ENCODE measurements at places on chromosomes 2 and 18.

GRCh38 chr2:72138011-72138881, 9.4 kb downstream of the CYP26B1 start:
- no peak for DNase-seq

- no peak for DNase-seq
These were observed 4.3 kb downstream of the SLC39A6 start for GRCh38 chr18:36124841-36125240.

GRCh38 chr2:183244300-183244844, 120.1 kb downstream of the NUP35 start:
- no peak for DNase-seq

GRCh38 chr2:197620133-197620532, 55.3 kb downstream of the RFTN2 start:
- DNase-seq, result no peak

- DNase-seq, result no peak
These were observed 33.6 kb upstream of the RND3 start for GRCh38 chr2:150520887-150521664.

DNA sequence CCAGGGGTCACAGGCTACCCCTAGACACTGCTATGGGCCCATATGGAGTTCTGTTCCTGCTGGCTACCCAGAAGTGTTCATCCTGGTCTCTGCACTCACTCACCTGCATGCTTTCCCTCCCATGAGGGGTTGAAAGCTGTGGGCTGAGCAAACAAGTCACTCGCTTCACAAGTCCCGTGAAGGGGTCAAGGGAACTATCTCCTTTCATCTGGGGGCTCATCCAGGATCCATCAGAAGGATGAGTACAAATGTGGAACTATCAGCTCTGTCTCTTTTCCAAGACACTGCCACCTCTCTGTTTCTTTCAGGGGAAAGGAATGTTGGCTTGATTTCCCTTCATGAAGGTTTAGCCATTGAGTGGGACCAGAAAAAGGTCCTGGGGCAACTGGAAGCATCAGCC, 21.7 kb downstream of the SULT1C4 start:
- DNase-seq, result no peak

- DNase-seq, result no peak
These were observed 279.2 kb downstream of the CTNNA2 start for GRCh38 chr2:79792090-79792489.

DNA sequence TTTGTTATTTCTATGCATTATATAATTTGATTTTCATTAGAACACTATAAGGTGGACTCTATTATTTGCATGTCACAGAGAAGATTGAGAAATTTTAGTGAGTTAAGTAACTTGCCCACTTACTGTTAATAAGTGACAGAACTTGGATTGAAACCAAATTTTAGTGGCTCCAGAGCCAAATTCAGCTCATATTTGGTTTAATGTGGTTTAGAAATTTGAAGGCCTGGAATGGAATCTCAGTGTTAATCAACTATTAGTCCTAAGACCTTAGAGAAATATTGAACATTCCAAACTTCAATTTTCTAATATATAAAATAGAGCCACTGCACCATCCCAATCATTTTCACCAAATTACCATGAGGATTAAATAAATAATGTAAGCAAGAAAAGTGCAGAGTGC, 281.6 kb downstream of the ZNF385B start:
- DNase-seq, result no peak

DNA sequence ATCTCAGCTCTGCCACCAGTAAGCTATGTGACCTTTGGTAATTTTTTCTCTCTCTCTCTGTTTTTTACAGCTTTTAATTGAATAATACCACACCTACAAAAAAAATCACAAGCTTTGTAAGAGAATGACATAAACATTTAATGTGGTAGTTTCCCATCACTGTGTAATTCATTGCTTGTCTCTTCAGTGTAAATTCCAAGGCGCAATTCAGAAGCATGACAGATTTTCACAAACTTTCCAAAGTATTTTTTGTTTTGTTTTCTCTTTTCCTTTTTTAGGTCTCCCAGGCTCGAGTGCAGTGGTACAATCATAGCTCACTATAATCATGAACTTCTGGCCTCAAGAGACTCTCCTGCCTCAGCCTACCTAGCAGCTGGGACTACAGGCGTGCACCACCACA, 25.0 kb upstream of the PPM1B start:
- no peak for DNase-seq

- DNase-seq, result no peak
These were observed 100.1 kb upstream of the CERS6 start for GRCh38 chr2:168355779-168356476.

DNA sequence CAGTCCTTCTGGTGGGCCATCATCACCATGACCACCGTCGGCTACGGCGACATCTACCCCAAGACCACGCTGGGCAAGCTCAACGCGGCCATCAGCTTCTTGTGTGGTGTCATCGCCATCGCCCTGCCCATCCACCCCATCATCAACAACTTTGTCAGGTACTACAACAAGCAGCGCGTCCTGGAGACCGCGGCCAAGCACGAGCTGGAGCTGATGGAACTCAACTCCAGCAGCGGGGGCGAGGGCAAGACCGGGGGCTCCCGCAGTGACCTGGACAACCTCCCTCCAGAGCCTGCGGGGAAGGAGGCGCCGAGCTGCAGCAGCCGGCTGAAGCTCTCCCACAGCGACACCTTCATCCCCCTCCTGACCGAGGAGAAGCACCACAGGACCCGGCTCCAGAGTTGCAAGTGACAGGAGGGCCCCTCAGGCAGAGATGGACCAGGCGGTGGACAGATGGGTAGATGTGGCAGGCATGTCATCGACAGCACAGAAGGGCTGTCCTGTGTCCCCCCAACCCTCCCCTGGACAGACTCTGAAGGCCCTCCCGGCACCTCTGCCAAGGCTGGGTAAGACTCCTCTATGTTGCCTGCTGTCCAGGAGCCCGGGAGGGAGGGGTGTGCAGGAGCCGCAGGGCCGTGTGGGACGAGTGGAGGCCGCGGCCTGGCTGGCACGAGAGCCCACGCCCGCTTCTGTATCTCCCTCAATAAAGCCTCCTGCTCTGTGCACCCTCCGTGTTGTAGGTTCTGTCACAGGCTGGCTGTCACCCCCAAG, 2.0 kb downstream of the KCNF1 start:
- DNase-seq, result no peak

DNA sequence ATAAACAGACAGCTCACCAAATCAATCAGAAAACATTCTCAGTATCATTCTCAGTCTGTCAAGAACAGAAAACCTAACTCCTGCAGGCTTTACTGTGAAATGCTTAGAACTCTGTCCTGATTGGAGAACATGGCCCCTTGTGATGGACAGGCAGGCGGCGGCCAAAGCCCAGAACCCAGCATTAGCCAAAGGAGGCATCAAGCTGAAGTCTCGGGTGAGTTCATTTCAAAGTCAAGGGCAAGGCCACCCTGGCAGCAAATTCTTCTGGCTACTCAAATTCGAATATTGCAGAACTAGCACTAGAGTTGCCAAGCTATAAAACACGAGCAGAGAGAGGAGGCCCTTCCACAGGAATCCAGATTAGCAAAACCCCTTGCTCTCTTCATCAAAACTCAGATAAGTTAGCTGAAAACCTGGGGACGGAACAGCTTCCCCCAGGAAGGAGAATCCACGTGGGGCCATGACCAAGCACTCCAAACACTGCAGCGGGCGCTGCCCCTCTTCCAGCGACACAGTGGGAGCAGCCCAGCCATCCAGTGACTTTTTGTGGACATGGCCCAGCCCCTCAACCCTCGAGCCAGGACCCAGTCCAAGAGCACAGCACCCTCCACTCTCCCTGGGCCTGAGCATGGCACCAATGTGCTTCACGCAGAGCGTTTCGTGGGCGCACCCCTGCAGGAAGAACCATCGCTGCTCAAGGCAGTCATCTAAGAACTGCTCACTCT, 98.6 kb downstream of the HDAC4 start:
- no peak for DNase-seq

DNA sequence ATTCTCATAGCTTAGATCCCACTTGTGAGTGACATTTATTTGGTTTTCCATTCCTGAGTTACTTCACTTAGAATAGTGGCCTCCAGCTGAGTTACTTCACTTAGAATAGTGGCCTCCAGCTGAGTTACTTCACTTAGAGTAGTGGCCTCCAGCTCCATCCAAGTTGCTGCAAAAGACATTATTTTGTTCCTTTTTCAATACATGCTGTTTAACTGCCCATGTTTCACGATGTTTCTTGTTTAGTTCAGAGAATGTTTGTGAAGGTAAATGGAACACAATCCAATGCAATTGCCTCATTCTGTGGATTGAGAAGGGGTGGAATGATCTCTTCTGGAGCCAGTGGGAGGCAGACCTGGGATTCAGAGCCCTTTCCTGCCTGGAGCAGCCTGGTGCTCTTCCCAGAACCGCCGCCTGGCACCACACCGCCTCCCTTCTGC, 273.5 kb upstream of the ATP5MC3 start:
- DNase-seq, result no peak

DNA sequence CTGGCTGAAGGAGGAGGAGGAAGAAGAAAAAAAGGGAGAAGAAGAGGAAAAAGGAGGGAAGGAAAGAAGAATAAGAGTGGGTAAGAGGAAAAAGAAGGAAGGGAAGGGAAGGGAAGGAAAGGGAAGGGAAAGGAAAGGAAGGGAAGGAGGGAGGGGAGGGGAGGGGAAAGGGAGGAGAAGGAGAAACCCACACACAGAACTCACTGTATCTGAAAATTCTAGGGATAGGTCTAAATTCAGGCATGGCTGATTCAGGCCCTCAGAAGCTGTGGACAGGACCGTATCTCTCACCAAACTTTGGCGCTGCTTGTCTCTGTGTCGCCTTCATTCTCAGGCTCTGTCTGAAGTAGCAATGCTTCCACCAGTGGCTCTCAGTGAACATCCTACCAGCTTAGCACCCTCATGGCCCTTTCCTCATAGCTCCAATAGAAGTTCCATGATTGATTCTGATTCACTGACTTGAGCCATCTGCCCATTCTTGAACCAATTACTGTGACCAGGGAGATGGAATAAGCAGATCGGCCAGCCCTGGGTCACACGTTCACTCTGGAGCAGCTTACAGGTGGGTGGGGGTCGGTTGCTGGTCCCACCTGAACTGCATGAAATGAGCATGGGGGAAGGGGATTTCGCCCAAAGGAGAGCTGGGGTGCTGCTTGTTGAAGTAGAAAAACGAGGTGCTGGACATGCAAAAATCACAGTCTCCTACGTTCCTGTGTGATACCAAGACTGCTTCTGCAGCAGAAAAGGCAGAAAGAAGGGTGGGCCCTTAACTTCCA, 59.7 kb downstream of the TTC32 start:
- DNase-seq, result no peak

DNA sequence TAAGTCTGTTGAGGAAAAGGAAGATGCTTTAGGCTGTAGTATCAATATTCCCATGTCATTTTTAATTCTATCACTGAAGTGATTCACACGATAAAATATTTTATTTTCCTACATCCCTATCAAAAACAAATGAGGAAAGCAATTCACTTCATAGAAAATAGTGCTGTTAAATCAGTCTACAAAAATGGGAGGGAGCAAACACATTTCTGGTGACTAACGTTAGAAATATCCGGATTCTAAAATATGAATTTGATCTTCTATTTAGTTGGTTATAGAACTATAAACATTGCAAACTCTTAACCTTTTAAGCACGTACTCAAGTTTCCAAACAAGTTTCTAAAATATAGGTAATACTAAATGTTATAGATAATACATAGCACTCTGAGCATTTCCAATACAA, 20.8 kb downstream of the ATF2 start:
- no peak for DNase-seq

DNA sequence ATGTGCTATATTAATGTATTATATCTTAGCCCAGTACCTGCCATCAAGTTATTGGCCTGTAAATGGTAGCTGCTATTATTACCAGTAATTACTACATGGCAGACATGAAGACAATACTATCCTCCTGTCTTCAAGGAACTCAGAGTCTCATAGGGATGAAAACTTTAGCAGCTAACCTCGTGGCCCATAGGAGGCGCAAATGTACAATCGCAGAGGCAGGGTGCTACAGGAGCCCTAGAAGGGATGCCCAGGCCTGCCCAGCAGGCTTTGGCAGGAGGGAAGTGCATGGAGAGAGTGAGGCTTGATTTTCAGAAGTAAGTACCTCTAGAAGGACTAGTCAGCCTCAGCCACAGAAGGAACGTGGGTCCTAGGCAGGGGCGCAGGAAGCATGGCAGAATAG, 44.7 kb upstream of the KIDINS220 start:
- DNase-seq, result no peak

DNA sequence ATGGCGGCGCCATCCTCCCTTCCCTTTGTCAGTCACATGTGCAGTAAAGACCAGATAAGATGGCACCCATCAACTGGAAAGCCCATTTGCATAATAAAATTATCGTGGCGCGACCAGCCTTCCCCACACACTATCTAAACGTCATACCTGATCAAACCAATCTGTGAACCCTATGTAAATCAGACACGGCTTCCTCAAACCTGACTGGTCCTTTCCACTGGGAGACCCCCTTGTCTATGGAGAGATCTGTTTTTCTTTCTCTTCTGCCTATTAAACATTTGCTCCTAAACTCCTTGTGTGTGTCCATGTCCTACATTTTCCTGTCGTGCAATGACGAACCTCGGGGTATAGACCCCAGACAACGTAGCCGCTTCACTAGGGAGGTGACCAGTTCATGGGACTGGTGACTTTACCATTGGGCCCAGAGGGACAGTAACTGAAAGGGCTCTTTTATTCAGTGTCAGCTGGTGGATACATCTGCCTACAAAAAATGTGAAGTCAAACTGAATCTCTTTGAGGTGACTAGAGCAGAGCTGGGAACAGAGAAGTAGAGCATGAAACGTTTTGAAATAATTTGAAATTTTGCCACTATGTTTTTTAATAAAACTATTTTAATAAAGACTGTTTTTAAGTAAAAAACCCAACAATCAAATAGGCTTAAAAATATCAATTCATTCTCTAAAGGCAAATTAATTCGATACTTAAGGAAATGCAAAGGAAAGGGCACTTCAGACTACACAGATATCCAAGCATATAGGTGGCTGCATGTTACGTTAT, 87.5 kb downstream of the SOCS6 start:
- DNase-seq, result no peak

DNA sequence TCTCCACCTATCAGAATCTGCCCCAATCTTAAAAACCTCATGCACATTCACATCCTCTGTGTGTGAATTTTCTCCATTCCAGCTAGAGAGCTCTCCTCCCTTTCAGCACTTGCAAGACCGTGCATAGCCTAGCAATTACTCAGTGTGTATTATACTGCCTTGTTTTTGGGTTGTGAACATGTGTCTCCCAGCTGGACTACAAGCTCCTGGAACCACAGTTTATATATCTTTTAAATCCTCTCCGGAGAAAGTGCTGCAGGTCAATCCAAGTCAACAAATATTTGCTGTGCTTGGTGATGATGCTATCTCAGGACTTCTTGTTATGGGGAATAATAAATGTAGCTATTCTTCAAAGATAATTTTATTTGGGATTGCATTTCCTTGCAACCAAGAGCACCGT, 58.2 kb upstream of the MEX3C start:
- DNase-seq, result no peak

DNA sequence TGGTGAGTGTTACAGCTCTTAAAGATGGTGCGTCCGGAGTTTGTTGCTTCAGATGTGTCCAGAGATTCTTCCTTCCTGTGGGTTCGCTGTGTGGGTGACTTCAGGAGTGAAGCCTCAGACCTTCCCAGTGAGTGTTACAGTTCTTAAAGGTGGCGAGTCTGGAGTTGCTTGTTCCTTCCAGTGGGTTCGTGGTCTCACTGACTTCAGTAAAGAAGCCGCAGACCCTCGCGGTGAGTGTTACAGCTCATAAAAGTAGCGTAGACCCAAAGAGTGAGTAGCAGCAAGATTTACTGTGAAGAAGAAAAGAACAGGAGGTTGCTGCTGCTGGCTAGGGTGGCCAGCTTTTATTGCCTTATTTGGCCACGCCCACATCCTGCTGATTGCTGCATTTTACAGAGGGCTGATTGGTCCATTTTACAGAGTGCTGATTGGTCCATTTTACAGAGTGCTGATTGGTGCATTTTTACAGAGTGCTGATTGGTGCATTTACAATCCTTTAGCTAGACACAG, 34.0 kb upstream of the SPTBN1 start:
- DNase-seq, result no peak

- DNase-seq, result no peak
These were observed 15.8 kb downstream of the NABP1 start for GRCh38 chr2:191693778-191694177.

All from activated T-helper 1 cell treated with anti-CD3 and anti-CD28 coated beads, Interleukin-2, amount 50 U/mL, for 16 hours (primary cell).